ENCODE measurements at places on chromosomes 1 and 21.

DNA sequence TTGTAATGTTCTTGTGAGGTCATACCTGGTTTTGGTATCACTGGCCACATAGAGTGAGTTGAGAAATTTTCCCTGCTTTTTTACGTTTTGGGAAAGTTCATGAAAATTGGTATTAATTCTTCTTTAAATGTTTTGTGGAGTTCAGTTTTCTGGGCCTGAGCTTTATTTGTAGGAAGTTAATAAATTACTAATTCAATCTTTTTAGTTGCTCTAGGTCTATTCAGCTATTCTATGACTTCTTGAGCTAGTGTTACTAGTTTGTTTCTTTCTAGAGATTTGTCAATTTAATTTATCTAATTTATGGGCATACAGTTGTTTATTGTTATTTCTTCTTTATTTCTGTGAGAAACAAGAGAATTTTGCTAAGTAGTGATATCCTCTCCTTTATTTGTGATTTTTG lies 37.4 kb downstream of the HOOK1 start:
- no peak for DNase-seq

- no peak for DNase-seq
Observed at GRCh38 chr1:73176902-73177301, 894.6 kb upstream of the NEGR1 start.

DNA sequence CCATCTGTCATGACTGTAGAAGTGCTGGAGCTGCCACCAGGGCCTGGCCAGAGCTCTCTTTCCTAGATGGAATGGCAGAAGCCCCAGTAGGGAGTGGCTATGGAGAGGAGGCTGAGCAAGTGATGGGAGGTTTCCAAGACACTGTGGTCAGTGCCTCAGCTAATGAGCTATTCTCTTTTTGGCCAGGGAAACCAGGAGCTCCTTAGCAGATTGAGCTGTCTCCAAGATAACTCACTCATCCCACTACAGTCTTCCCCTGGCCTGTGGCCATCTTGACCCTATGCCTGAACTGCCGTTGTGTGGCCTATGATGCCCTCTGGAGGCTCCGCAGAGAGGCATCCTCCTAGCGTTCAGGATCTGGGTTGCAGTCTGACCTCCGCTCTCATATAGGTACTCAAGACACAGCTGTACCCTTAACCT lies 60.5 kb downstream of the ERI3 start:
- no peak for DNase-seq

- DNase-seq: no peak
Observed at GRCh38 chr1:44000122-44000665, 8.8 kb downstream of the CCDC24 start.

- no peak for DNase-seq
Observed at GRCh38 chr1:160351629-160352028, 8.4 kb downstream of the NCSTN start.

DNA sequence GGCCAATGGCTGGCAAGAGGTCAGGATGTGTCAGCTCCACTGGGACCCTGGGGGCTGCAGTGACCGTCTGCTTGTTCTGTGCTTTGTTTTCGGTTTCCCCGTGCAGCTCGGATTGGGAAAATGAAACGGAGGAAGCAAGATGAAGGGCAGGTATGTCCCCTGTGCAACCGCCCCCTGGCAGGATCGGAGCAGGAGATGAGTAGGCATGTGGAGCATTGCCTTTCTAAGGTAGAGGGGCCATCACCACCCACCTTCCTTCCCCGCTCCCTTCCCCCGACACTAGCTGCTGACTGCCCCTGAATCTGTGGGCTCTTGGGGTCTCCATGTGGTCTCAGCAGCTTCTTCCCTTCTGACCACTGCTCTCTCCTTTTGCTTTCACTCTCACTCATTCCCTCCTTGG lies 38.8 kb downstream of the TMEM53 start:
- DNase-seq: no peak

DNA sequence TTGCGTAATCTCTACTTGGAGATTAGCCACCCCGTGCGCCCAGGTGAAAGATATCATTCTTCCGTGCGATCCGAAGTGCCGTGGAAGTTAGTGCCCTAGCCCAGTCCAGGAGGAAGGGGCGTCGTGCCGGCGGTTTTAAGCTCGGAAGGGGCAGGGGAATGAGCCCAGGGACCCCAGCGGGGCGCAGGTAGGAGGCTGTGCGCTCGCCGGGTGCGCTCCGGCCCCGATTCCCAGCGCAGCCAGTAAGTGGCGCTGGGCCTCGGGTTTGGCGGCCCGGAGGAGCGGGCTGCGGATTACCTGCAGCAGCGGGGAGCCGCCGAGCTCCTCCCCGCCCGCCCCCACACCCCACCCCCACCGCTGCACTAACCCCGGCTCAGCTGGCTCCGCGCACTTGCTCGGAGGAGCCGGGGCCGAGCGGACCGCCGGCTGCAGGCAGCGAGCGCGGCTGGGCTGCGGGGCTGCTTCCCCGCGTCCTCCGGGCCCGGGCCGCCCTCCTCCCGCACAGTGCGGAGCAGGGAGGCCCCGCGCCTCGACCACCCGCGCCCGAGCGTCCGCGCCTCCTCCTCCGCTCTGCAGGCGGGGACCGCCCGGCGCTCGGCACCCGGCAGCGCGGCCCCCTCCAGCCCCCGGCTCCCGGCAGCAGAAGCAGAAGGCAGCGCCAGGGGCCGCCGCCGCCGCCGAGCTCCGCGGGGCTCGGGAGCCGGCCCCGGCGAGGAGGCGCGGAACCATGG lies at the start of gene RYR2:
TSS of gene RYR2 (plus strand) at position 390 of the 731 bp plus-strand sequence. CDS start at position 728, 338 bp downstream.
- no peak for DNase-seq

- peak; percentile 26 for DNase-seq
Observed at GRCh38 chr1:232793944-232794343, 11.3 kb upstream of the MAP10 start.

DNA sequence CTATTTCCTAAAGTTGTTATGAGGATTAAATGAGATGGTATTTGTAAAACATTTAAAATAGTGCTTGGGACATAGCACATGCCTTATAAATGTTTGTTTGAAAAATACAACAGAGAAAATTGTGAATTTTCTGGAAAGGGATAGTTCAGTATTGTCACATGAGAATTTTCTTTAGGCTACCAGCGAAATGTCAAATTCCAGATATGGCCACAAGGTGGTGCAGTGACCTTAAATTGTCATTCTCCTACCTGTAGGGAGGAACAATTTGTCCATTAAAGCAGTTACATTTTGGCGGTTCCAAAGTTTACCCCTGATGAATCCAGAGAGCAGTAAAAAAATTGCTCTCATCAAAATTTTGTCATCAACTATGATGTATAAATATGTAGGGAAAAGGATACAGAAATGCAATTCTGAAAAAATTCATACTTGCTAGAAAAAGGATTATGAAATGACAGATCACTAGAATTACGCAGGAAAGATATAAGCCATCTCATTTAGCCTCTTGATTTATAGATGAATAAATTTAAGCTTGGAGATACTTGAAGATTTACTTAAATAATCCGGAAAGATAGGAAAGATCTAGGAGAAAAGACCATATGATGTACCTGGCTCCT lies 50.2 kb upstream of the TSHB start:
- DNase-seq: peak; percentile 56

DNA sequence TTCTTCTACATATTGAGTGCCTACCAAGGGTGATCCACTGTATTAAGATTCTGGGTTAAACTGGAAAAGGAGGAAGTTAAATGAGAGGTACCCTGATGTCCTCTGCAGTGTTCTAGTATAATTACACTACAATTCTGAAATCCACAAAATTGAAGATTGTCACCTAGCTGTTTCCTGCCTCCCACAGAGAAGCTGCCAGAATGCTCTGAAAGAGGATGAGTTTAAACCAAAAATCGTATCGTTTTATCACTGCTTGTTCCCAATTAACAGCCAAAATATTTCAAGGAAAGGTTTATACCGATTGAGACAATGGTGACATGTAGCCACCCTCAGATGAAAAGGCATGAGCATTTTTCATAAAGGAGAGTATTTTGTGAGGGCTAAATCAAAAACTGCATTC lies 28.0 kb downstream of the TIAM1 start:
- DNase-seq: no peak

DNA sequence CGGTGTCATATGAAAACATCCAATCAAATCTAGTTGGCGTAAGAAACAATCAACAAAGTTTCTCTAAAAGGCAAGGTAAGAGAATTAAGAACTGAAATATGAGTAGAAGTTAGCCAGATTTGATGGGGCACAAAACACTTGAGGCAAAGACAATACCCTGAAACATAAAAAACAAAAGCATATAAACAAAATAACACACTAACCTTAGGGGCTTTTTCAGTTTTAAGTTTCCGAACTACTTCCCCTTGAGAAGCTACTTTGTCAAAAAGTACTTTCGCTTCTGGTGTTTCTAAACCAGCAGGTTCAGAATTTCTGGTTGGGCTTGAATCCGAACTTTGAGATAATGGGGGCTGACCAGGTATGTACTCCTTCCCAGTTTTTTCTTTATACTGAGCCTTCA lies 57.9 kb downstream of the EPRS1 start:
- no peak for DNase-seq

Measured in kidney glomerular epithelial cell (primary cell).